ENCODE measurements at places on chromosomes 16 and 17. TPM values are rescaled to one million over a fixed set of nuclear protein-coding genes. Genes with fewer than 3 reads are reported as not detected.

Gene KRTAP1-1
- not detected for total RNA-seq

Gene CTRB1
- not detected for total RNA-seq

Gene HOXB8
- total RNA-seq = not detected

Gene RHBDL1
- total RNA-seq = not detected

Gene AMFR
- total RNA-seq = 127 TPM

Gene PERCC1
- total RNA-seq = not detected

Gene KLHL10
- total RNA-seq = not detected

Gene TP53TG3
- total RNA-seq = not detected
